GF-D8 (cell line): ENCODE measurements at places on chromosomes 5 and 9.

GRCh38 chr9:107613321-107613720 is 123.8 kb upstream of the KLF4 start:
- no peak for DNase-seq

- DNase-seq = no peak
Observed at GRCh38 chr5:16178745-16179372, 732 bp downstream of the MARCHF11 start.

- no peak for DNase-seq
Observed at GRCh38 chr9:77756449-77756848, 108.3 kb upstream of the GNA14 start.

DNA sequence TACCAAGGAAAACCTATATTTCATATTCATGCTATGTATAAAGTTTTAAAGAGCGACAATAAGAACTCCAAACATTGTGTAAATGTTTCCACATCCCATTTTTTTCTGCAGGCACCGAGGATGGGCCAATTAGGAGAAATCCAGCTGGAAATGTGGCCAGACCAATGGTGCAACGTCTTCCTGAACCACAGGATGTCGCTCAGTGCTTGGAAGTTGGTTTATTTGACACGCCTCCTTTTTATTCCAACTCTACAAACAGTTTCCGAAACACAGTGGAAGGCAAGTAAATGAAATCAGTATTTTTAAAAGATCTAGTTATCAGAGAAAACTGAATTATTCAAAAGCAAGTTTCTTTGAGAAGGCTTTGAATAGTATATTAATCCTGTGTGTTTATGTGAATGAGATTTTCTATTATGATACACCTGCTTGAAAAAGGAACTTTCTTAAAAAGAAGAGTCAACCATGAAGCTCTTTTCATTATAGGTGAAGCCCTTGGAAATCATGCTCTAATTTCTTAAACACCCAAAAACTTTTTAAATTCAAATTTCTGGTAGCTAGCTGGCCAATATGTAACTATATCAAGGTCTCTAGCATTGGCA is 9.1 kb downstream of the TYRP1 start:
- no peak for DNase-seq

- no peak for DNase-seq
Observed at GRCh38 chr9:28050941-28051340, 477.7 kb upstream of the C9orf72 start.

GRCh38 chr5:135228222-135228621 is 170.8 kb downstream of the MACROH2A1 start:
- DNase-seq = no peak

- DNase-seq = no peak
Observed at GRCh38 chr5:31469886-31470285, 62.0 kb downstream of the DROSHA start.

DNA sequence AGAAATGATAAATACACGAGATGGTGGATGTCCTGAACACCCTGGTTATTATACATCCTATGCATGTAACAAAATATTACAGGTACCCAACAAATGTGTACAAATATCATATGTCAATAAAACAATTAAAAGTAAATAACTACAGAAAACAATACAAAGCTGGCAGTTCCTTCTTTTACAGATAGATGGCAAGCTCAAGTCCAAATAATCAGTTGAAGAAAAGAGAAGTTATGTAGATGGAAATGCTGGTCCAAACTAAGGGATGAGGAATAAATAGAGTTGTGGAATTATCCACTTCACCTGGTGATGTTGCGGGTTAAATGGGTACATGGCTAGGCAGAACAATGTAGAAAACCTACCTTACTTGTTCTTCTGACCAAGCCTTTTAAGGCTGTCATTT is 79.4 kb downstream of the PALM2AKAP2 start:
- no peak for DNase-seq

DNA sequence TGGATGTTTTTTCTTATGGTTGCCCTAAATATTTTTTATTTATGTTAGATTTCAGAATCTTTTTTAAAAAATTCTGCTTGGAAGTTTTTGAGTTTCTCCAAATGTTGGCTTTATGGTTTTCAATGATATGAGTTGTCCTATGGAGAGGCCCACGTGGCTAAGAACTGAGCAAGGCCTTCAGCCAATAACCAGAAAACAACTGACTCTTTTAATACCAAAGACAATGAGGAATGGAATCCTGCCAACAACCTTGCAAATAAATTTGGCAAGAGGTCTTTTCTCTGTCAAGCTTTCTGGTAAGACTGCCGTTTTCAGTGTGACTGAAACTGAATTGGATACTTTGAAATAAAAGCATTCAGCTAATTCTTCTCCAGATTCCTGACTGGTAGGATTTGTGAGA is 1740.1 kb upstream of the WWC1 start:
- no peak for DNase-seq

DNA sequence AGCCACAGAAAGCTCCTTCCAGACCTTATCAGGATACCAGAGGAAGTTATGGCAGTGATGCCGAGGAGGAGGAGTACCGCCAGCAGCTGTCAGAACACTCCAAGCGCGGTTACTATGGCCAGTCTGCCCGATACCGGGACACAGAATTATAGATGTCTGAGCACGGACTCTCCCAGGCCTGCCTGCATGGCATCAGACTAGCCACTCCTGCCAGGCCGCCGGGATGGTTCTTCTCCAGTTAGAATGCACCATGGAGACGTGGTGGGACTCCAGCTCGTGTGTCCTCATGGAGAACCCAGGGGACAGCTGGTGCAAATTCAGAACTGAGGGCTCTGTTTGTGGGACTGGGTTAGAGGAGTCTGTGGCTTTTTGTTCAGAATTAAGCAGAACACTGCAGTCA is 70.8 kb upstream of the ENTREP1 start:
- DNase-seq = no peak

DNA sequence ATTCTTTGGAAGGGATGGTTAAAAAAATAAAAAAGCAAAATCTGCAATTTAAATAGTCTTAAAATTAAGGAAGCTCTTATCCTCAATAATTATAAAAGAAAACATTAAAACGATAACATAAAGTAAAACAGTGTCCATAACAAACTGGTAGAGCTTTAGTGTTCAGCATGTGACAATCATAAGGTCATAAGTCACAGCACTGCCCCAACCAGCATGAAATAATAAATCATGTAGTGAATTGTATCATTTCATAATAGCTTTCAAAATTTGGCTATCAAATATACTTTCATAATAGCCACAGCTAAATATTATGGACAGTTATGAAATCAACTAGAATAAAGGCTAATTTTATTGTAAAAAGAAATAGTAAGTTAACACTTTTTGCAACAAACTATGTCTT is 10.0 kb downstream of the NR3C1 start:
- DNase-seq = no peak

- DNase-seq = no peak
Observed at GRCh38 chr9:112881331-112881730, 9.3 kb downstream of the SLC46A2 start.

GRCh38 chr5:51958473-51958872 is 575.2 kb downstream of the ISL1 start:
- no peak for DNase-seq

DNA sequence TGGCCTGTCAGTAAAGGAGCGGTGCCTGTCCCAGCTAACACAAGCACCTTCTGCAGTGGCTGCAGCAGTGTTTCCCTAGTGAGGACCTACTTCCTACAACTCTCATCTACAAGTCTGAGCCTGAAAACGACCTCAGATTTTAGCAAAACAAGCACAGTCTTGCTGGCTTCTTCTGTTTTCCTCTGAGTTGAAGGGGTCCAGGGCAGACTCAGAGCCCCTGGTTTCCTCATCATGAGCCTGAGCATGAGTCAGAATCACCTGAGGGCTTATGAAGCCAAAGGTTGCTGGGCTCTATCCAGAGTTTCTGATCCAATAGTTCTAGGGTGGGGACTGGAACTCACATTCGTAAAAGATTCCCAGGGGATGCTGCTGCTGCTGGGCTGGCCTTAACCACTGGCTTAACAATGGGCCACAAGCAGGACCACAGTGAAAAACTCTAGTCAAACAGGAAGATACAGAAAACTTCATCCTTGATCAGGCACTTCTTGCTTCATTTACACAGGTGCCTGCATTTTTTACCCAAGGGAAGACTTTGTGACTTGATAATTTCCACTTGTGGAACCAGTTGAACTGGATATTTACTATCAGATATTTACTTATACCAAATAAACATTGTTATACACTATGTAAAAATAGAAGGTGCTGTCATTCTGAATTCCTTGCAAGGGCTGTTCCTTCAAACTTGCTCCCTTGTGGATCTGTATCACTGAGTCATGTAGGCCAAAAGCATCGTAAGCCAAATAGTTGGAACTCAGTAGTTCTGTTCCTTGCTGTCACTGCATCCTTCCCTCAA is 4.3 kb upstream of the ACER2 start:
- no peak for DNase-seq

DNA sequence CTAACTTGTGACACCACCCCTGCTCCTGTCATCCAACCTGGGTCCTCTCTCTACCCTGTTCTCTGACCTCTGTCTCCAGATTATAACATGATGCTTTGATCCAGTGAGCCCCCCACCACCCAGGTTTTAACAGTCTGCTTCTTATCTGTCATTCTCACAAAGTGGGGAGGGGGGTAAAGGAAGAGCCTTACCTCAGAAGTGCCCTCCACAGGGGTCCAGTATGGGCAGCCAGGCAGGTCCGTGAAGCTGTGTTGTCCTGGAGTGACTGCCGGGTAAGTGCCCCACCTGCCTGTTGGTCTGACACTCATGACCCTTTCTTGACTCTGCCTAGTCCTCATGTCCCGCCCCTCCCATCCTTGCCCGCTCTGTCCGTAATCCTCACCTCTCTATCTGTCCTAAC is 3.4 kb downstream of the IL11RA start:
- no peak for DNase-seq

DNA sequence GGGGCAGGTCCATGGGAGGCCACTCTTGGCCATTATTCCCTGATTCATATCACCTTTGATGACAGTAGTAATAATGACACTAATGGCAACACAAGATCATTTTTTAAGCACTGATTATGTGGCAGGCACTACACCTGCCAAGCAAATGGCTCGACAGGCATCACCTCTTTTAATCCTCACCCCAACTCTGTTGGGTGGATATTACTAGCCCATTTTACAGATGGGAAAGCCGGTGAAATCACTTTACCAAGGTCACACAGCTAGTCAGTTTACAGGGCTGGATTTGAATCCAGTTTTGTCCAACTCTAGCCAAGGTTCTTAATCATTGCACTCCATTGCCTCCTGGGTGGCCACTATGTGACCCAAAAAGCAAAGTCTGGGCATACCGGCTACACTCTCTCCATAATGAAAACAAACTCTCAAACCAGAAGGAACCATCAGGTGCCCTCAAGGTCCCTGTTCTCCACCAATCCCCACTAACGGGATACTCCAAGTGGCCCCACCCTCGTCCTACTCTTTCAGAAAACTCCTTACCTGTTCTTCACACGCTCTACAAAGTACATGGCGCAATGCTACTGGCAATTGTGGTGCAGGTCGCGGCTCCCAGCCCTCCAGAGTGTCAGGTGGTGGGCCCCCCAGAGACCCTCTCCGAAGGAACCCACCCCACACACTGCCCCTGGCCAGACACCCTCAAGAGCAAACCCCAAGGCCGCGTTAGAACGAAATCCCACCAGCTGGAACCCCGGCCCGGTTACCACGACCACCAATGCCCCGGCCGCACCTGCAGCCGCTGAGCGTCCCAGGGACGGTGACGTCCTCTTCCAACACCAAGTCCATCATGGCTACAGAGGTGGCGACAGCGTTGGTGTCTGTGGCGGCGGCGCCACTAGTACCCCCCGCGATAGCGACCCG is 572 bp downstream of the CDK5RAP2 start:
- DNase-seq = no peak

DNA sequence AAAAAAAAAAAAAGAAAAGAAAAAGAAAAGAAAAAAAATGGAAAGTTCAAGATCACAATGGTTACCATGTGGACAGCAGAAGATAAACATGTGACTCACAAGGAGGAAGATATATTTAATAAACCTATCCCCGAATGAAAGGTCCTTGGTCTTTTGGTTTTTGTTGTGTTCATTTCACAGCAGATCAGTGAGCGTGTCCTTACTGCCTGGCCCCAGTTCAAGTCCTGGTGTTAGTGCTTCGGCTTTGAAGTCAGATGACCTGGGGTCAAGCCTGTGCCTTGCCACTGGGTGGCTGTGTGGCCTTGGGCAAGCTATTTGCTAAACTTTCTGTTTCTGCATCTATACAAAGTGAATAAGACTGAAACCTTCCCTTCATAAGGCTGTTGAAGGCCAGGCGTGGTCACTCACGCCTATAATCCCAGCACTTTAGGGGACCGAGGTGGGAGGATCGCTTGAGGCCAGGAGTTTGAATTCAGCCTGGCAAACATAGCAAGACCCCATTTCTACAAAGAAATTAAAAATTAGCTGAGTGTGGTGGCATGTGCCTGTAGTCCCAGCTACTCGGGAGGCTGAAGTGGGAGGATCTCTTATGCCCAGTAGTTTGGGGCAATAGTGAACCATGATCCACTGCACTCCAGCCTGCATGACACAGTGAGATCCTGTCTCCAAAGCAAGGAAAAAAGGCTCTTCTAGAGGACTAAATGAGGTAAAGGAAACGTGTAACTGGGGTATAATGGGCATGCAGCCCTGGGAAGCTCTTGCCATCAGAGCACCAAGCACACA is 94.5 kb upstream of the SPATA31D4 start:
- DNase-seq = no peak

DNA sequence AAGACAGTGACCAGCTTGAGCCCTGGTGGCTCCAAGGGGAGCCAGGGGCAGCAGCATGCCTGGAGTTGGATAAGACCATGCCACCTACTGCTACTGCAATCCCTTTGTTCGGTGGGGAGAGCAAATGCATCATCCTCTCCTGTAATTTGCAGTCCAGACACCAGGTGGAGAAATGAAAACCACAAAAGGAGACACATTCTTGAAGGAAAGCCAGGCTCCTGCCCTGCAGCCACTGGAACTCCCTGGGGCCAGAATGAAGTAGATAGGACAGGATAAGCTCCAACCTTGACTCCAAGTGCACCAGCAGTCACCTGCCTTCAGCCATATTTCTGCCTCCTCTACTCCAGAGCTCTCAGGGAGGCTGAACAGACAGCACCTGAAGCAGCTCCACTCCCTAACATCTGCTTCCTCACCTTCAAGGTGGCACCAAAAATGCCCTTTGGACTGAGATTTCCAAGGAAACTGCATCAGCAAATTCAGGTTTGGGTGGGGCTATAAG is 65.1 kb upstream of the IQGAP2 start:
- no peak for DNase-seq

- DNase-seq = no peak
Observed at GRCh38 chr9:128061275-128061960, 5.7 kb downstream of the NAIF1 start.
